ENCODE measurements at places on chromosomes 5 and 9.

GRCh38 chr5:66440202-66440680 is 156.0 kb upstream of the MAST4 start:
- peak; percentile 15 for DNase-seq

- no peak for DNase-seq
Measured at GRCh38 chr5:139243425-139243970, 45.3 kb upstream of the SIL1 start.

GRCh38 chr9:120985819-120986222 is 59.2 kb upstream of the TRAF1 start:
- peak; percentile 13 for DNase-seq

GRCh38 chr9:36855448-36856315 is 178.4 kb downstream of the PAX5 start:
- no peak for DNase-seq

- no peak for DNase-seq
Measured at GRCh38 chr5:78300464-78301045, 6.1 kb upstream of the AP3B1 start.

DNA sequence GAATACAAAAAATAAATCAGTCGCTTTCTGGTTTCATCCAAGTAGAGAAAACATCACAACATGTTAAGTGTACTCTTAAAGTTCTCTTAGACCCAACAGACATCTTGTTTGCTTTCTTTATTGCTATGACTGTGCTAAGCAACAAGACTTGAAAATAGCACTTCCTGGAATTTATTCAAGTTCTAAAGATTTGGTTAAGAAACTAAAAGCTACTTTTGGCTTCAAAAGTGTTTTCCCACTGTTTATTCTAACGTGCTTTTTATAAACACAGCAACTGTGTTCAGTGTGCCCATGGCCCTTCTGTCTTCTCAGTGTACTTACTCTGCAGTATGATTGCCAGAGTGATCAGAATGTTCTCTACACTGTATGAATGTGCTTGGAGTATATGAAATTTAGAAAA is 109.8 kb downstream of the GIN1 start:
- no peak for DNase-seq

- peak; percentile 84 for DNase-seq
Measured at GRCh38 chr9:104027295-104027694, 66.8 kb upstream of the SMC2 start.

- DNase-seq, result no peak
Measured at GRCh38 chr5:151742870-151743294, 15.5 kb downstream of the ATOX1 start.

DNA sequence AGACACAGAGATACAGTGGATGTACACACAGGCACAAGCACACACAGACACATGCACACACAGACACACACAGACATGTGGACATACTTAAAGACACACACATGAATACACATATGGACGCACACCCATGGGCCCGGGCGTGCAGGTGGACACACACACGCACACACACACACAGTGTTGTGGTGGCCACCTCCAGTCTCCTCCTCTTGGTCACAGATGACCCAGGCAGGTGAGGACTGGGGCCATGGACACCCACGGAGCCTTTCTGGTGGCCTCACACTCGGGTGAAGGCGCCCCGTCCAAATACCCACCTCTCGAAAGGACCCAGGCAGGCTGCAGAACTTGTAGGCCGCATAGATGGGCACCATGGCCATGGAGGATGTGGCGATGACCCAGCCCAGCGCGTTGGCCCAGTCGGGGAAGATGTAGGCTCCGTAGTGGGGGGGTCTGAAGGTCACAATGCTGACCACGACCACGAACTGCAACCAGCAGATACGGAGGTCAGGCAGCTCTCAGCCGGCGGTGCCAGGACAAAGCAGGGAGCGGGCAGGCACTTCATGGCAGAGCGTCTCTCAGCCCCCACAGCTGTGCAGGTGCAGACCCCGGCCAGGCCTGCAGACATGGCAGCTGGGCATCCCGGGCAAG is 42.5 kb downstream of the SLC6A3 start:
- no peak for DNase-seq

DNA sequence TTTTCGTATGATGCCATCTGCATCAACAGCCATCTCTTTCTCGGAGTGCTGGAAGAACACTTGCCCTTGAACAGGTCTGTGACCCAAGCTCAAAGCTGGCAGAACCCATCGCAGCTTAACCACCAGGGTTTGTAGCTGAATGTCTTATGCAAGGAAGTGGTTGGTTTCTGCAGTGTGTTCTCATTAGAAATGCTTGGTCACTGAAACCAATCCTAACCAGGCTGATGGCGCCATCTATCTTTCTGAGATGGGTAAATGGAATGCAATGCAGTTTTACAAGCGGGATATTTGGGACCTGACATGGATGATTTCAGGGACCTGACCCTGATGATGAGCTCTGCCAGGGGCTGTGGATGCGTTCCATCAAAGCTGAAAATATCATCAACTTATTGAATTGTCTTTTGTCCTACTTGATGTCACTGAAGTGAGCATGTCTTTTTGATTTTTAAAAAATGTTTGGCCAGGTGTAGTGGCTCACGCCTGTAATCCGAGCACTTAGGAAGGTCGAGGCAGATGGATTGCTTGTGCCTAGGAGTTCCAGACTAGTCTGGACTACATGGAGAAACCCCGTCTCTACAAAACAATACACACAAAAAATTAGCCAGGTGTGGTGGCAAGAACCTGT is 28.7 kb downstream of the DMRT3 start:
- no peak for DNase-seq

DNA sequence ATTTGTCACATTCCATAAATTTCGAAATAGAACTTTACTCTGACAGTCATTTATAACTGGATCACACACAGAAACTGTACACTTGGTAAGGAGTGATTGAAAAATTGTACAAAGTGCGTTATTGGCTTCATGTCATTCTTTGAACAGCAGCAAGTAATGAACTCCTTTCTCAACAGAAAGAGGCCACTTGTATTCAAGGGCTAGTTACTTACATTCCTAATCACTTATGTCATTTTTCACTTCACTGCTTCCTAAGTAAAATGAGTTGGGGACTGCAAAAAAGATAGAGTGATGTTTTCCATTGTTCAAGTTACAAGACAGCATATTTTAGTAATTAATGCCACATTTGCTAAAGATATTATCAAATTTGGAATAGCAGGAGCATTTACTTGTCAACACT is 893.2 kb downstream of the DTWD2 start:
- no peak for DNase-seq

- DNase-seq, result no peak
Measured at GRCh38 chr9:91486699-91487497, 63.3 kb upstream of the NFIL3 start.

GRCh38 chr9:134505032-134505431 is 136.6 kb upstream of the COL5A1 start:
- no peak for DNase-seq

- no peak for DNase-seq
Measured at GRCh38 chr9:115642285-115642684, 511.3 kb upstream of the PAPPA start.

- no peak for DNase-seq
Measured at GRCh38 chr5:39076757-39077728, 2.8 kb upstream of the RICTOR start.
